ENCODE measurements at places on chromosomes 6 and 20.

GRCh38 chr6:122722746-122723145 lies 56.8 kb upstream of the FABP7 start:
- DNase-seq = no peak

DNA sequence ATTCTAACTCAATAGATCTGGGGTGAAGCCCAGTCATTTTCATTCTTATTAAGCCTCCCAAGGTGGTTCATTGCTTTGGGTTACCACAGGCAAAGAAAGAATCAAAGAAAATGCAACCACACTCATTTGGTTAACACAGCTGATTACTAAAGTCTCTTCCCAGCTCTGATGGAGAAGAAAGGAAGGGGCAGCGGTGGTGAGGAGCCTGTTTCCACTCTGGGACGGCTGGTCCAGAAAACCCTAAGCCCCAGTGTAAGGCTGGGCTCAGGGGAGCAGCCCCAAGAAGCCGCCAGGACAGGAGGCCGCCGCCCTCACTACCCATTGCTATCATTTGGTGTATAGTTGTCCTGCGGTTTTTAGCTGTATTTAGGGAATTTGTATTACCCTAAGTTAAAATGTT lies 226.9 kb downstream of the CD83 start:
- DNase-seq = no peak

GRCh38 chr6:63805808-63806572 lies 170.4 kb downstream of the PHF3 start:
- DNase-seq = no peak

DNA sequence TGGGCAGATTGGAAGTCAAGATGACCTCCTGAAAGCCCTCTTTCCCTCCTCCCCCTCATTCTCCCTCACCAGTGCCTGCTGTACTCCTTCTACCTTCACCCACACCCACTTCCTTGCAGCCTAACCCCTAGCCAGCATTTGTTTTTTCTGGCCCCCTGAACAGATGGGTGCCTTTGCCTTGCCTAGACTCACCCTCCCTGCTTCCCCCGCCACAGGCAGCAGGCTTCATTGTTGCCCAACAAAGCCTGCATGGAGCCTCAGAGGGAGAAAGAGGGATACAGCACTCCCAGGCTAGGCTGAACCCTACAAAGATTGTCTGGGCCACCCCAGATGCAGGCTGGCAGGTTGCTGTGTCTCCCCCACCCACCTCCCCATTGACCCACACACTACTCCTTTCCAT lies 2.7 kb downstream of the MOCS1 start:
- no peak for DNase-seq

- no peak for DNase-seq
Observed at GRCh38 chr6:53692172-53692571, 26.6 kb upstream of the KLHL31 start.

- peak; percentile 76 for DNase-seq
Observed at GRCh38 chr20:63850689-63851547, 10.4 kb upstream of the ABHD16B start.

DNA sequence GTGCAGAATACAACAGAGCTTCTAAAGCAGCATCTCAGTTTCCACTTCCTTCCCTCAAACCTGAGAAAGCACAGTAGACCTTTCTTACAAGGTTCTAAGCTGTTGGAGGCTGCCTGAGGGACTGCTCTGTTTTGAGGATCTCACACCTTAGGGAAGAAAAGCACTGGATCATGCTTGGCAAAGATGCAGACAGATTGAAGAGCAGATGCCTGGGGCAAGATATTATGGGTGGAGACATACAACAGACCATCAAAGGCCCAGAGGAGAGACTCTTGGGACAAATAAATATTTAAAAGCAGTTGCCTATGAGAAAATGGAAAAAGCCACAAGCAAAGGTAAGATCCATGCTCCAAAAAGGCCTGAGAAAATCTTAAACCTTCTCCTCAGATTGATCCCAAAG lies 6.2 kb downstream of the ZNF337 start:
- no peak for DNase-seq

GRCh38 chr20:21564127-21564773 lies 50.4 kb upstream of the NKX2-2 start:
- DNase-seq = no peak

GRCh38 chr6:89682991-89683390 lies 44.4 kb upstream of the LYRM2 start:
- no peak for DNase-seq

- DNase-seq = no peak
Observed at GRCh38 chr6:166739976-166740318, 112.9 kb upstream of the RPS6KA2 start.

- DNase-seq = no peak
Observed at GRCh38 chr20:7031222-7031621, 263.7 kb downstream of the BMP2 start.

GRCh38 chr20:4972506-4973251 lies 28.6 kb downstream of the SLC23A2 start:
- DNase-seq = no peak

GRCh38 chr6:96899019-96899418 lies 1.3 kb upstream of the NDUFAF4 start:
- no peak for DNase-seq

- no peak for DNase-seq
Observed at GRCh38 chr6:125529061-125529460, 220.4 kb upstream of the HEY2 start.

GRCh38 chr20:31638816-31639215 lies 1.1 kb downstream of the COX4I2 start:
- DNase-seq = no peak

DNA sequence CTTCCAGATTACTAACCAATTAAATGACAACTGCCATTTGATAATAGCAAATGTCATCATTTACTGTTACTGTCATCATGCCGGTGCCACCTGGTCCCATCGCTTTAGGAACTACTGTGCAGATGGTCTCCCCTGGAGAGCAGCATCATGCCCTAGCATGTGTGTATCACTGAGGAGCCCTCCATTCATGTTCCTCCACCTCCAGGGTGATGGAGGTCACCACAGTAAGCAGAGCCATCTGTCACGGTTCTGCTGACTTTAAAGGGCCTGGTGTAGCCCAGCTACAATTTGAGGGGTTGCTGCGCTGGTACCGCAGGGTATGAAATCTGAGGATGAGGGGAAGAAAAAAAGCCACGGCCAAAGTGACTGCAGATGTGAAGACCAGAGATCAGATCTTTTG lies 118.8 kb upstream of the KCNK16 start:
- no peak for DNase-seq

DNA sequence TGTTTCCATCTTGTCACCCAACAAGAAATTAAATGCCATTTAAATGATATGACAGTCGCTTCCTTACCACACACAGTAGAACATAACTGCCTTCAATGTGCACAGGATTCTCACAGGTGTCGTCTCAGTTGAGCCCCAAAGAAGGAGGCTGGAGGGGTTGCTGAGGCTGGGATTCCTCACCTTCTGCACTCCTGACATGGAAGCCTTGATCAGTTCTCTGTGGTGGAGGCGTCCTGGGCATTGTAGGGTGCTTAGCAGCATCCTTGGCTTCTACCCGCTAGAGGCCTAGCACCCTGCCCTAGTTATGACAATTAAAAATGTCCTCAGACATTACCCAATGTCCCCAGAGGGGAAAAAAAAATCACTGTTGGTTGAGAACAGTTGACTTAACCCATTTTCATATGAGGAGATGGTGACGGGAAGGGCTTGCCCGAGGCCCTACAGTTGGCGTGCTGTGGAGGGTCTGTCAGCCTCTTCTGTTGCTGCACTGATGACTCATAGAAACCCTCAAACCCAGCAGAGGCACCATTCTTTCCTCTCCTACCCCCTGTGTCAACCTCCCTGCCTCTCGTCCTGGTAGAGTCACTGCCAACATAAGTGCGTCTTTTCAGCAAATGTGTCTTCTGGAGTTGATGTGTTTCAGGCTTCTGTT lies 19.3 kb upstream of the ZNF831 start:
- peak; percentile 70 for DNase-seq

GRCh38 chr20:24469894-24470745 lies 691 bp downstream of the SYNDIG1 start:
- peak; percentile 55 for DNase-seq

DNA sequence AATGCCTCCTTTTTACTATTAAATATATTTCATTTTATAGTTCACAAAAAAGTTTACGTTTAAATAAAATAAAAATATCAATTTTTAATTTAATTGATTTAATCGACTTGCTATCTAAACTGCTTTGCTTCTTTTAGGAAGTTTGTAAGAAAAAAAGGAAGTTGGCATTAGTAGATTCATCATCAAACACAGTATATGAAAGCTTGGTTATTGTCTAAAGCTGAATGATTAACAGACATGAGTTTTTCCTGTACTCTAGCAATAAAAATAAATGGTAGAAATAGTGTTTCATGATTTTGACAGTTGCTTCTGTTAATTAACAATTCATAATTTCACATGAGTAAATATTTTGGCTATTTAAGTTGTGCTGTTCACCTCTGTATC lies 1285.5 kb upstream of the GJE1 start:
- no peak for DNase-seq

GRCh38 chr6:156848123-156848522 lies 70.9 kb downstream of the ARID1B start:
- no peak for DNase-seq

- no peak for DNase-seq
Observed at GRCh38 chr6:89963391-89963790, 69.1 kb downstream of the GJA10 start.

- DNase-seq = no peak
Observed at GRCh38 chr6:116779573-116780164, 14.2 kb upstream of the FAM162B start.

DNA sequence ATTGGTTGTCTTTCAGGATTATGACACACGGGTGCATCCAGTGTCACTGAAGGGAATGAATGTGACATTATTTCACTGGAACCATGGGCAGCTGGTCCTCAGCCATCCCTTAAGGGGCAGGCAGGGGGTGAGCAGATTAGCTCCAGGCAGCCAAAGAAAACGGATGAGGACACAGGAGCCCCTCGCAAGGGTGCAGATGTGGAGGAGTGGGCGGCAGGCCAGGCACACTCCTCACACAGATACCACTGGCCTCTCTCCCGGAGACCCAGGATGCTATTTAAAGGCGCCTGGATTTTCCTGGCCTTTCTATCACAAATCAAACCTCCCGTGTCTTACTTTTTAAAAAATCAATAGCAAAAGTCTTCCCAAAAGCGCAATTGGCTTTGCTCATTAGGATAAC lies 210.4 kb downstream of the TAF4 start:
- DNase-seq = no peak

GRCh38 chr20:47760686-47761481 lies 24.4 kb downstream of the SULF2 start:
- DNase-seq = no peak

DNA sequence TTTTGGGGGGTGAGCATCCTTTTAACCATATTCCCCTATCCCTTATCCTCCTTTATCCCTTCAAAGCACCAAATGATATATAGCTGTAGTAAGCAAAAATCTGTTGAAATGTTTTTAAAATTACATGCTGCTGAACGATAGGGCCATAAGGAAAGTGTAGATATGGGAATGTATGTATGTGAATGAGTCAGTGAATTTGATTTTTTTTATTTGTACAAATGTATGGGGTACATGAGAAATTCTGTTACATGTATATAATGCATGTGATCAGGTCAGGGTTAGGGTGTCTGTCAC lies 327.2 kb downstream of the ZFAND3 start:
- DNase-seq = no peak

- DNase-seq = no peak
Observed at GRCh38 chr6:17907406-17908229, 79.8 kb downstream of the KIF13A start.

GRCh38 chr6:51093871-51094270 lies 275.2 kb downstream of the TFAP2B start:
- no peak for DNase-seq

DNA sequence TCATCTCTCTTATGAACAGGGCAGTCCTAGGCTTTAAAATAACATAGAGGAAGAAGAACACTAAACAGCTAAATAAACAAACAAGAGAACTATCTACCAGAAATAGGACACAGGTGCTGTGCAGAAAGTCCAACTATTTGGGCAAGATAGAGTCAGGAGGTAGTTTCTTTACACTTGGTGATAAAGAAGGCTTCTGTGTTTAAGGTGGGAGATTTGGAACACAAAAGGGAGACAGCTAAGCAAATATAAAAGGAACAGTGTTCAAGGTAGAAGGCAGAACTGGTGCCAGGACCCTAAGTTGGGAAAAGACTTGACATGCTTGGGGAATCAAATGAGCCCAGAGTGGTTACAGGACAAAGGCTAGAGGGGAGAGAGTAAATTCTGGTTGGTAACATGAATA lies 110.5 kb downstream of the MANEA start:
- no peak for DNase-seq

DNA sequence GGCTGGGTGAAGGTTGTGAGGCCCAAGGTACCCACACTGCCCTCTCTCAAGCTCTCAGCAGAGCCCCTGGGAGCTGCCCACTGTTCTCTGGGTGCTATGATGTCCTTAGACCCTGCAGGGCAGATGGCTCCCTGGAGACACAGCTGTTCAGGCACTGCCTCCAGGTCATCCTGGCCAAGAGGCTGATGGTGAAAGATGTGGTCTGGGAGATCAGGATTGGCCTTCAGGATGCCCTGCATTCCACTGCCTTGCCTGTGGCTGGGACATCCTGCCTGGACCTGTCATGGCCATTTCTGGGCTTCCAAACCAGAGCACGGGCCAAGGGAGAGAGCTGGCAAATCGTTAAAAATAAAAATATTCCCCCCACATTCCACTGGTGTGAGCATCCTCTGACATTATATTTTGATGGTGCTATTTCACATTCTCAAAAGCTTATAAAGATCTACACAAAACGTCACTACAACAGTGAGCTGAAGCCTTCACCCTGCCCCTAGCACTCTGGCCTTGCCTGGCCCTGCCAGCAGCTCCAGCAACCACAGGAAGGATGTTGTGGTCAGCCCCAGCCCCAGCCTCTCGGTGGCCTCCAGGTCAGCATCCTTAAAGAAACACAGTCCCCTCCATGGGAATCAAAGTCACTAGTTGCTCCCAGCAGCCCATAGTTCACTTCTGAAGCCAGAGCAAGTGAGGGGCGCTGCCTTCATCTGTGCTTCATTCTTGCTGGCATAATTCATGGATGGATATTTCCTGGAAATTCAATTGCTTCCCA lies 13.5 kb upstream of the KCNK16 start:
- no peak for DNase-seq

GRCh38 chr6:27176523-27177484 lies 70.7 kb upstream of the PRSS16 start:
- peak; percentile 90 for DNase-seq

All from activated CD8-positive, alpha-beta memory T cell treated with anti-CD3 and anti-CD28 coated beads, Interleukin-2, amount 50 U/mL, for 48 hours (primary cell).